ENCODE measurements at places on chromosomes 2 and 18.

DNA sequence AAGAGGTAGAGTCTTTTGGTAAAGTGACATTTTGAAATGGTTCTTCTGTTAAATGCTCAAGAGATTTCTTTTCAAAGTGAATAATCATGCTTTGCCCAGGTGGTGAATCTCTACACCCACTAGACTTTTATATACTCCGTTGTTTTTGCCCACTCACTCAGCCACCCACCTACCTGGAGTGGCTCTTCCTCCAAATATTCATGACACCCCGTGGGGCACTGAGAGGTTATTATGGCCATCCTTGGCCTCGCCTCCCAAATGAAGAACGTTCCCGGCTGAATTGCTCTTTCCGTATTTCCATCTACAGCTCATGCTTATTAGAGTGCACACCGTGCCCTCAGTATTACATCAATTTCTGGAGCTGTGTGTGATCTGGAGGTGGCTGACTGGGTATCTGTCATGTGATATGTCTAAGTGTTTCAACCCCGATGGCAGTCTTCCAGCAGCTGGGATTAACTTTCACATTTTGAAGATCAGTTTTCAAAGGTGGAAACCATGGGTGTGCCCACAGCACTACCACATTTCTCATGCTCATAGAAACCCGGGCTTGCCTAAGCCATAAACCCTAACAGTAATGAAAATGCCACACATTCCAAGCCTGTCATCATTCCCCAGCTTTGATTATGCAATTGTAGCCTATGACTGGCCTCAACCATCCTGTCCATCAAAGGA, 406.6 kb upstream of the MMADHC start:
- DNase-seq, result no peak

DNA sequence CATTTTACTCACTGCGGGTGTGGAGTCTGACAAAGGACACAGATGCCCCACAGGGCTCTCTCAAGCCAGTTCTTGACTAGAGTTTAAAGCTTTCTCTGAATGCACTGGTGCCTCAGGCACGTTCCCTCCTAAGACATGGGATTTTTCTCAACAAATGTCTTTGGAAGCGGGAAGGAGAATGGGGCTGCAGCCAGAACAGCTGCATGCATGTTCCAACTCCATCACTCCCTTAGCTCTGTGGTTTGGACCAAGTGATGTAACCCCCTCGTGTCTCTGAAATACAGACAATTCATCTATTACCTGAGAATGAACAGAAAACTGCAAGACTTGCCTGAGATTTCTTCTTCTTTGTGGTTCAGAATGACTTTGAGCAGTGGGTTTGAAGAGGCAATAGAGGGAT, 141.7 kb upstream of the SERPINE2 start:
- no peak for DNase-seq

GRCh38 chr2:6674381-6674780, 191.3 kb downstream of the CMPK2 start:
- no peak for DNase-seq

DNA sequence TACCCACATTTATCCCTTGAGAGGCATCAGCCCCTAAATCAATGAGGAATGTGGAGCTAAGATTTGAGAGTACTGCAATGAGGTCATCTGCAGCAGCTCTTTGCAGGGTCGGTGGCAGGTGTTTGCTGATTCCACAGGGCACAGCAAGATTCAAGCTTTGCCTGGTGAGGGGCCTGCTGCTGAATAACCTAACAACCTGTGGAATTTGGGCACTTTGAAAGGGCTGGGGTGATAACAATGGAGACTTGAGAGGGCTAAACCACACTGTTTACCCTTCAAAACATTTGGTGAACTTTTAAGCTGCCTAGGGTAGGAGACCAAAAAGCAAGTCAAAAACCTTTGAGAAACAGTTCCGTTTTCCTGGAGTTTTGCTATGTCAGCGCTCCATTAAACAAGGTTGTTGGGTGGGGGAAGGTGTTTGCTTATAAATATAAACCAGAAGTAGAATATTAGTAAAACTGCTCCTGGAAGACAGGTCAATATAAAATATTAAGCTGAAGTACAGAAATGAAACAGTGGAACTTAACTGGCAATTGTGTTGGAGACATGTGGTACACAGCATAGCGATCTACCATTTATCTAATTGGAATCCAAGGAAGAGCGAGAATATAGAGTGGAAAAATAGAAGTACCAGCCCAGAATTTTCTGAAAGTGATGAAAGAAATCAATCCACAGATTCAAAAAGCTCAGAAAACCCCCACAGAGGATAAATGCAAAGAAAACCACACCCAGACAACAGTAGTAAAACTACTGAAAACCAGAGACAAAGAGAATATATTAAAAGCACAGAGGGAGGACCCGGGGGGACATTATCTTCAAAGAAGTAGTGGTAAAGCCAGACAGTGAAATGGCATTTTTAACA, 15.7 kb downstream of the COPS8 start:
- no peak for DNase-seq

DNA sequence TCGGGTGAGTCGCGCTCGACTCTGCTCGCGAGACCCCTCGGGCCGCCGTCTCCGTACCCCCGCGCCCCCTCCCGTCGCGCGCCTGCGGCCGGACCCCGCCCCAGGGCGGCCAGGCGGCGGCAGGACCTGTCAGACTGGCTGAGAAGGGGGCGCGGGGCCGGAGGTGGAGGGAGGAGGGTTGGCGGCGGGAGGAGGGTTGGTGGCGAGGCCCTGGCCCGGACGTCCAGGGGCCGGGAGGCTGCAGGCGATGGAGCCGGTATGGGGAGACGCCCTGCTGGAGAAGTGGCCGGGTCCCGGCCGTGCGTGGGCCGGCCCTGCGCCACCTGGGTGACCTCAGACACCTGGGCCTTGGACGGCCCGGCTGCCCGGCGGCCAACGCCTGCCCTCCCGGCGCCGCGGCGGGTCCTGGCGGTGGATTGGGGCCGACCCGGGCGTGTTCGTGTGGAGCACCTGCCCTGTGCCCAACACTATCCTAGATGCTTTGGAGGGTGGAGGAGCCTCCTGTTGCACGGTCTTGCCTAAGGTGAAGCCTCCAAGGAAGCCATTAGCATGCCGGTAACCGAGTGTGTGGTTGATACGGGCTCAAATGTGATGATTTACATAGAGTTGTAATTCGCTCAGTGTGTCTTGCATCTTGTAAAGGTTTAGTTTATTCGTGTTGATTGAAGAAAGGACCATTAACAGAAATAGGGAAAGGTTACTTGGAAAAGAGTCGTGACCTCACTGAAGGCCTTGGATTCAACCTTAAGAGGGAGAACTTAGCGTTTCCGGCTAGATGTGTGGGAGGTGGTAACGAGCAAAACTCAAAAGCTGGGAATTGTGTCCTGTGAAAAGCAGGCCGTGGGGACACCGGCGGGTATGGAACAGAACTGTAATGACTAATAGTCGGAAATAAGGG, 550 bp downstream of the MYL12B start:
- DNase-seq, result peak; percentile 17

GRCh38 chr2:98465456-98466226, 21.0 kb downstream of the INPP4A start:
- DNase-seq, result no peak

DNA sequence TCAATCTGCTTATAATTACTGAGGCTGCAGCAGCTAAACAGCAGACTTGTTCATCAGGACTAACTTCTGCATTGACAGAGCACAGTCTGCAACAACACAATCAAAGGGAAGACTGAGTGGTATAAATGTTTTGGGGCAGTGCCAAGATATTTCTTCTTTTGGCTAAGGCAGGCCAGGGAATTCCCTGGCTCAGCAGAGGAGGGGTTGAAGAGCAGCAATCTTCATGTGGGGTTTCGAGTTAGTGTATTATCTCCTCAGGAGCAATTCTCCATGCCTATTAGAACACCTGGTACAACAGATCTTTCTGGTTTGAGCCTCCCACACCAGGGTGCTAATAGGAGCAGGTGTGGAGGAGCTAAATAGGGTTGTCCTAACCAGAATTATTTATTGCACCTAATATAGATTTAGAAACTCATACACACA, 103.0 kb upstream of the STK17B start:
- no peak for DNase-seq

DNA sequence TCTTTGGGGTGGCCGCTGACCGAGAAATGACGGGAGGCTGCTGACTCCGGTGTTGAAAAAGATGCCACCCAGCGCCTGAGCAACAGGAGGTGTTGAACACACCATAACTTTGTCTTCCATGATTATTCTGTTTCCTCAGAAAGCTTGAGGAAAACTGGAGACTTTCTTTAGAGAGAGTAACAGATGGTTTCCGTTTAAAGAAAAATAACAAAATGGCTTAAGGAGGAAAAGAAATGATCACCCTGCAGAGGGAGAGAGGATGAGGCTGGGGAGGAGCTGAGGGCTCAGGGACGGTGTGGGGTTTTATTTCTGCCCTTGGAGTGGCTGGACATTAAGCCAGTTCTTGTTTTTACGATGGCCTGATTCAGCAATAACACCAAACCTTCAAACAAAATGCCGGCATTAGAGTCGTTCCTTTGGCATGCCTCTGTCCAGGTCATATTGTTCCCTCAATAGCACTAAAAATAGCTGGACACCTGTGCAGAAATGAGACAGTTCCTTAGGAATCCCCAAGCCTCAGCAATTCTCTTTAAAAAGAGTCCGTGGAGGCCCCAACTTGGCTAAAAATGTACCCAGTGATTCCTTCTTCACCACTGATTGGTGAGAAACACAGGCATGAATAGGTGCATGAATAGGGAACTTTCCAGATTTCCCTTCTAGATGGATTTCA, 182.4 kb downstream of the ALPK2 start:
- no peak for DNase-seq

DNA sequence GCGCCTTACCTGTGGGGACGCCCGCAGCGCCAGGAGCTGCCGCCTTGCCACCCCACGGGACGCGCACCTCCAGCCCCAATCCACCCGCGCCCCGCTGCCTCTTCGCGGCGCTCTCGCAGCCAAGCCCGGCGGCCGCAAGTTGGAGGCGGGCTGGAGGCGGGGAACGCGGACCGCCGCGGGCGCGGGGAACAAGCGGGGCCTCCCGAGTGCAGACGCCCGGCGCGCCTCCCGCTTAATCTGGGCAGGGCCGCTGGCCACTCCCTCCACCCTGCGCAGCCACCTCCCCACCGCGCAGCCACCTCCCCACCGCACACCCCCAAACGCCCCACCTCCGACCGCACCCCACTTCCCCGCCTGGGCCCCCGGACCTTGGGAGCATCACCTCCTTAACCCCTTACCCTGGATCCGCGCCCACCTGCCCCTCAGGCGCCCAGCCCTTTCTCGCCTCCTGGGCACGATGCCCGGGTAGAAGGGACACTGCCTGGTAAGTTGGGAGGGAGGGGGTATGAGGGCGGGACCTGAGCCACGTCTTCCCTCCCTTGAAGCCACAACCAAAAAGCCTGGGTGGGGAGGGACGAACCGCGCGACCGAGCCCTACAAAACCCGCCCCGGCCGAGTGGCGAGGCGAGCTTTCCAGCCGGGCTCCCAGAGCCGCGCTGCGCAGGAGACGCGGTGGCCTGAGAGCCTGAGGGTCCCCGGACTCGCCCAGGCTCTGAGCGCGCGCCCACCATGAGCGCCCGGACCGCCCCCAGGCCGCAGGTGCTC, at the start of the genes COL4A3 and COL4A4:
Gene COL4A3, plus strand, starts transcription at position 627 of the 765 bp plus-strand sequence. Its CDS starts 103 bp downstream, at position 730.
Gene COL4A4, minus strand, starts transcription at position 208 of the 765 bp plus-strand sequence. CDS start 16,722 bp downstream, outside the sequence.
- no peak for DNase-seq

DNA sequence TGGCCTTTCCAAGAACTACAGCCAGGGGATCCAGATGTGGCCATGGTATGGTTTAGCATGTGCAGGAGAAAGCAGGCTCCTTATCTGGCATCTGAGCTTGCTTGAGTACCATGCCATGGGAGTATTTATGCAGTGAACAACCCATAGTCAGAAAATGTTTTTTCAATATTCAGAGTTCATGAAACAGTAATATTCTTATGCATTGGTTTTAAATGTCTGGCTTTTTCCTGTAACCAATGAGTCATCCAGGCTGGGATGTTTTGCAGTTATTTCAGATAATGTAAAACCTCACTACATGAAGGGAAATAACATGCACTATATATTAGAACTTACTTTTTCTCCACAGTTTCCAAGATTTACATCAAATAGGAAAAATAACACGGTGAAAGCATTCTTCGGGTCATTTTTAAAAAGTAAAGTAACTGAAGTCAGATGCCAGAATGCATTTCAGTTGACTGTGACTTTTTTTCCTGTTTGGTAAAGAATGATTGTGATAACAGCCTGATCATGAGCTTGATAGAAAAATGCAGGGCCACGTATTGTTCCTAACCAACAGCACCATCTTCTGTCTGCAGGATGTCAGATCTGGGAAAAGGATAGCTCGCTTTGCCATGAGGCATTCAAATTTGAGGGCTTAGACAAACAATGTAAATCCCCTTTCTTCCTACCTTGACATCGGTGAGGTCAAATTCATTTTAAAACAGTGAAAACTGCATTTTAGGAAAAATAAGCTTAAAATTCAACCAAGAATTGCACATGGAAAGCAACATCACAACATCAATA, 152.8 kb downstream of the DSC3 start:
- DNase-seq, result no peak
